Ovary (tissue), 10 donors: ENCODE measurements at places on chromosomes 5 and 9.

- DNase-seq, result peak; percentile 8
These were observed 6.7 kb downstream of the LRRC14B start for GRCh38 chr5:197892-198489.

DNA sequence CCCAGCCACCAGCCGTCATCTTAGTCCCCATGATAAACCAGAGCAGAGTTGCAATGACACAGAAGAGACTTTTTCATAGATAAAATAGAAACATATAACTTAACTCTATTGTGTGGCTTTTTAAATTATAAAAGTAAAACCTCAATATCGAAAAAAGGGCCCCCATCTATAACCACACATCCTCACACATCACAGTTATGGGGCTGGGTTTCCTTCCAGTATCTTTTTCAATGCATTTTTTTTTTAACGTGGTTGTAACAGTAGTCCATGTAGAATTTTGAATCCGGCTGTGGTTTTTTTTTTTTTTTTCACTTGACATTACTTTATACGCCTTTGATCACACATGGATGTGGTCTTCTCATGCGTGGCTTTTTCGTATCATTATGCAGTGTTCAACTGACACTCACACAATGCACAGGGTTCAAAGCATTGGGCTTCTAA is 77.4 kb downstream of the CFAP77 start:
- DNase-seq, result no peak

- no peak for DNase-seq
These were observed 140.1 kb downstream of the TLE4 start for GRCh38 chr9:79711874-79712273.

DNA sequence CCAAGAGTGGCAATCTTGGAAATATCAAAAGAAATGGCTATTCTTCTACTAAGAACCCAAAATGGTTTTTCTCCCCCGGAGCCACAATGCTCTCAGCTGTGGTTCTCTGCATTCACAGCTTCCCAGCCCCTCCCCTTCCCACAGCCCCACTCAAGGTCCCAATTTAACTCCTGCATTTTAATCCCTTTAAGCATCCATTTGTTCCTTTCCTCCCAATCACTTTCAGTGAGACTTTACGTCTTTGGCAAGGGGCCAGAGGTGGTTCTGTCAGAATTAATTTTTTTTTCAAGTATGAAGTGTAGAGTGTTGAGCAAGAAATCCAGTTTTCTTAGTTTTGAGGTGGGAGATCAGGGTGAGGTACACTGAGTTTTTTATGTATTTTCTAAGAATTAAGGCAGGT is 256.9 kb downstream of the GLIS3 start:
- no peak for DNase-seq

DNA sequence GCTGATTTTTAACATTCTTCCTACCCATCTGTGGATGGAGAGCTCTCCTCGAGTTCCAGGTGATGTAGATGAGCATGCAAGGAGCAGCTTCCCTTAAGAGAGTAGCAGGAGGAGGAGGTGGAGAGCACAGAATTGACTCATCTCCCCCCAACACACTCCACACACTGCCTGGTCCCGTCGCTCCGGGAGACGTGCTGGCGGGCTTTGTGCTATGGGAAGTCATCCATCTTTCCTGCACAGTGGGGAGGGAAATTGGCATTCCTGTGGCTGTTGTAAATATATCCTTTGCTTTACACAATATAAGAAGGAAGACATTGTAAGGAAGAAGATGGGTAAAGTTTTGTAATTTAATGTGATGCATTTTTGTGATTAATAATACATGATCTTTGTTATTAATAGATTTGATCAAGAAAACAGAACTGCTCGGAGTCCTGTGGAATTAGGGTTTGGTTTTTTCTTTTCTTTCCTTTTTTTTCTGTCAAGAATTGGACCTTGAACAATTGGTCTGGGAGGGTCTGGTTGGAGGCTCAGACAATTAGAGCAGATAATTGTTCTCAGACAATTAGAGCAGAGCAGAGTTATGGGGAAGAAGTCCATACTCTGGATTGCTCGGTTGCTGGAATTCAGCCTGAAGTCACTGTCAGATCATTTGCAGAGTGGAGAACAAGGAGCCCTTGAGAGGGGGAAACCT is 297.8 kb downstream of the GADD45G start:
- DNase-seq, result peak; percentile 58

DNA sequence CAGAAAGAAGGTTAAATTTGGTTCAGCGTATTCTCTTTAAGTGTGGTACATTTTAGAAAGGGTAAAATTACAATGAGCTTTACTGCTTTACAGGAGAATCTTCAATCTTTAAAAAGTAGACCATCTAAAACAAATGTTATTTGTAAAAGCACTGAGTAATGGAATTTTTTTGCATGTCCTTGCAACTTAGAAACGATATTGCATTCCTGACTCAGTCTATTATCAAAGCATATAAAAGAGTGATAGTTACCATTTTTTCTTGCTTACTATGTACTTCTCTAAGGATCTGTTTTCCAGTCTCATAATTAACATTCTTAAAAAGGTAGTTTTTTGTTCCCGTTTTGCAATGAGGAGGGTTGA is 55.5 kb upstream of the TNFAIP8 start:
- DNase-seq, result no peak

DNA sequence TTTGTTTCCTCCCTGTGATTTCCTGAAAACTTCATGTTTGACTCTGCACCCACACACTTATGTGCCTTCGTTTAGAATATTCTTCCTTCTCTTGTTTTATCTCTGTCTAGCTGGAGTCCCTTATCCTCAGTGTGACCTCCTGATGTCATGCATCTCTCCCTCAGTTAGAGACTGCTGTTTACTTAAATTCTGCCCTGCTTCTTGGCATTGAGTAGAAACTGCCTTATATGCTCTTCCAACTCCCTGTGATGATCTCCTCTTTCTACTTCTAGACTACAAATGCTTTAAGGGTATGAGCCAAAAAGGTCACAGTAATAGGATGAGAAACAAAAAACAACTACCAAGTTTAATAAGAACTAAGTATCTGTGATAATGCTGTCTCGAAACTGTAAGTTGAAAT is 12.2 kb downstream of the FGF10 start:
- no peak for DNase-seq

GRCh38 chr9:70076678-70077077 is 33.0 kb downstream of the MAMDC2 start:
- no peak for DNase-seq

DNA sequence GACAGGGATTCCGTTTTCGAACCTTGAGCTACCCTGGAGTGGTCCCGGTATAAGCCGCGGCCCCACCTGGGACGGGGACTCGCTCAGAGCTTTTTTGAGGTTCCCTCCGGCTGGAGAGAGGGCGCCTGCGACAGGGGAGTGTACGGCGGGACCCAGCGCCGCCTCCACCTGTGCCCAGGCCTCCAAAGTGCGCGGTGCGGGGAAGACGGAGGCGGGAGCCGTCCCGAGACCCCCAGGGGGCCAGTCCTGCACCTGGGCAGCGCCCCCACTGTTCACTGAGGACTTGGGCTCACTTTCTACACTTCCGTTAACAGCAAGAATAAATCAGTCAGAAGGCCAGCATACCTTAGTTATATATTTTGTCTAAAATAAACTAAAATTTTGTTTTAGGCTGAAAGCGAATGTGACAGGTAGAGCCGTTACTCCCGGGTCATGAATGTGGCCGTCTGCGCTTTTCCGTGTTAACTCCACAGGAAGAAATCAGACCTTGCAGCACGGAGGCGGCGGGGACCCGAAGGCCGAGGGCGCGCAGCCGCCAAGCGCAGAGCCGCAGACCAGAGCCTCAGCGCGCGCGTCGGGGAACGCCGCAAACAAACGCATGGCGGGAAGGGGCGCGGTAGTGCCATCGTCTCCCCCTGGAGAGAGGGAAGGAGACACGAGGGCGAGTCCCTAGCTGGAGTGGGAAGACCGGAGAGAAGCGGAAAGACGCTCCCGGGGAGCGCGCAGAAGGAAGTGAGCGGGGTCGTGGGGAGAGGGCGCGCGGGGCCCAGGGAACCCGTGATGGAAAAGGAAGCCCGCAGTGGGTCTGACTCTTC is 14.1 kb downstream of the TRIM7 start:
- DNase-seq, result peak; percentile 41

DNA sequence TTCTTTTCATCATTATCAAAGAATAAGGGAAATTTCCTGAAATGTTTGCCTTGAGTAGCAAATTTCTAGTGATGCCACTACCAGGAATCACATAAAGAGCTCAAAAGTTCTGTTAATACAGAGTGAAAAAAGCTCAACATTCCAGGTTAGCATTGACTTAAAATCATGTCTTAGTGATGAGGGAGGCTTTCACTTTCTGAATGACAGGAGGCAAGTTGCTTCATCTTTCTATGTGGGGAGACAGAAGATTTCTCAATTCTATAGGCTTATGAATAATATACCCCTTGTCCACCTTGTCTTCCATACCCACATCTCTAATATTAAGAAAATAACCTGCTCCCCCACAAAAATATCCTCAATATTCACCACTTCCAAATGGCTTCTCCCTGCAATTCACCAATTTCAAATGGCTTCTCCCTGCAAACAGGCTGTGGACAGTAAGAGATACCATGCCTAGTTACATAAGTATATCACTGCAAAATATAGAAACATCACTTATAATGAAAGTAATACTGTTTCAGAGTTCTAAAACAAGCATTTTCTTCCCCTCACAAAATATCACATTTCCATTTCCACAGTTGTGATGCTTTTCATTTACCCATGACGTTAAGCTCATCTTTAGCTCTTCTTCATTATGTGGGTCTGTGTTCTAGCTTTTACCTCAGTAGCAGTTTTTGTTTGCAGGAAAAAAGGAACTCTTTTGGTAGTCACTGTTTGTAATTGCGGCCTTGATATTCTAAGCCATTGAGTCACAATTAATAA is 2.2 kb upstream of the JAK2 start:
- DNase-seq, result no peak

GRCh38 chr5:83255268-83255667 is 177.9 kb downstream of the XRCC4 start:
- DNase-seq, result no peak

DNA sequence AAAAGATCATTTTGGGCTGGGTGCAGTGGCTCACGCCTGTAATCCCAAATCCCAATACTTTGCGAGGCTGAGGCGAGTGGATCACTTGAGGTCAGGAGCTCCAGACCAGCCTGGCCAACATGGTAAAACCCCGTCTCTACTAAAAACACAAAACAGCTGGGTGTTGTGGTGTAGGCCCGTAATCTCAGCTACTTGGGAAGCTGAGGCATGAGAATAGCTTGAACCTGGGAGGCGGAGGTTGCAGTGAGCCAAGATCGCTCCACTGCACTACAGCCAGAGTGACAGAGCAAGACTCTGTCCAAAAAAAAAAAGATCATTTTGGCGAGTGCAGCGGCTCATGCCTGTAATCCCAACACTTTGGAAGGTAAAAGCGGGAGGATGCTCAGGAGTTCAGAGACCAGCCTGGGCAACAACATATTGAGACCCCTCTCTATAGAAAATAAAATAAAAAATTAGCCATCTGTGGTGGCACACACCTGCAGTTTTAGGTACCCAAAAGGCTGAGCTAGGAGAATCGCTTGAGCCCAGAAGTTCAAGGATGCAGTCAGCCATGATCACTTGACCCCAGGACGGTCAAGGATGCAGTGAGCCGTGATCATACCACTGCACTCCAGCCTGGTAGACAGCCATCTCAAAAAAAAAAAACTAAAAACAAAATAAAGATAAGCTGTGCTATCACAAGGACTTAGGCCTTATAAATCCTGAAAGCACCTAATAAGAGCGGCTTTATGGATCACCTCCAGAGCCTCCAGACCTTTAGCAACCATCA is 16.2 kb downstream of the PPP2CA start:
- no peak for DNase-seq

GRCh38 chr5:23367874-23368273 is 139.5 kb upstream of the PRDM9 start:
- no peak for DNase-seq

DNA sequence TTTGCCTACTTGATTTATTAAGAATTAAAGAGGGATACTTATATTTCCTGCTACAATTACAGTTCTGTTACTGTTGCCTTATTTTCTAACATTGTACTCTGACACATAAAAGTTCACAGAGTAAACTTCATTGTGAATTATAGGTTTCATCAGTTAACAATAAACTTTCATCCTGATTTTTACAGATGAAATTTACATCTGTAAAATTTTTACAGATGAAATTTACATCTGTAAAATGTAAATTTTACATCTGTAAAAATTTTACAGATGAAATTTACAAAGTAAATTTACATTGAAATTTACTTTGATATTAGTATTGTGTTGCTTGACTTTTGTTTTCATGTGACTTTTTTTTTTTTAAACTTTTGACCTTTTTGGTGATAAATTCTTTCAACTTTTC is 9.3 kb downstream of the ZBTB43 start:
- DNase-seq, result no peak

- DNase-seq, result peak; percentile 53
These were observed 11.1 kb downstream of the REXO4 start for GRCh38 chr9:133406480-133407307.

- no peak for DNase-seq
These were observed 11.5 kb upstream of the JMY start for GRCh38 chr5:79224286-79224984.

DNA sequence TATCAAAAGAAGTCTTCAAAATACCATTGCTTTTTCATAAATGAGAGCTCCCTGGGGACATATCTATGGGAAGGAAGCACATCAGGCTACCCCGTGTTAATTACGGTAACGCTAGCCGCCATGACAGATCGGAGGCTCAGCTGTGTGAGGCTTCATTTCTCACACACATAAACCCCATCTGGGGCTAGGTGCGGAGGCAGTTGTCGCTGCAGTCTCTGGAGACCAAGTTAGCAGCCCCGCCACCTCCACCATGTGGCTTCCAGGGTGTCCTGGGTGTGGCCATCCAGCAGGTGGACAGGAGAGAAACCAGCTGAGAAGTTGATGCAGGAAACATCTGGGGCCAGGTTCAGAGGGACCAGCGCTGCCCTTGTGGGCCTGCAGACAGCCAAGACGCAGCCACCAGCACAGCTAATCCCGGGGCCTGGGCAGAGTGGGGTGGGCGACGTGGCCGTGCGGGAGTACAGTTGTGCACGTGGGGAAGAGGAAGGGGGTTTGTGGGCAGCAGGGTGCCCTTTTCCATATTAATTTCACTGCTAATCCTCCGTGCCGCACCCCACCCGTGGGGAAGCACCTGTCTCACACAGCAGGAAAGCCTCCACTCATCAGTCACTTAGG is 426.5 kb downstream of the IRX1 start:
- no peak for DNase-seq

- peak; percentile 40 for DNase-seq
These were observed 15.5 kb upstream of the SLC36A3 start for GRCh38 chr5:151318850-151319732.

GRCh38 chr5:407801-408268 is 35.1 kb upstream of the EXOC3 start:
- no peak for DNase-seq

GRCh38 chr5:17727098-17727497 is 92.8 kb downstream of the TAF11L14 start:
- no peak for DNase-seq

- DNase-seq, result no peak
These were observed 686.7 kb downstream of the DTWD2 start for GRCh38 chr5:118301696-118302095.

- no peak for DNase-seq
These were observed 287.2 kb downstream of the ZSWIM6 start for GRCh38 chr5:61619289-61619688.
